ENCODE measurements at places on chromosomes 11 and 22.
A peak's percentile ranks its signal among the peaks of the same experiment; 100 is the strongest.

DNA sequence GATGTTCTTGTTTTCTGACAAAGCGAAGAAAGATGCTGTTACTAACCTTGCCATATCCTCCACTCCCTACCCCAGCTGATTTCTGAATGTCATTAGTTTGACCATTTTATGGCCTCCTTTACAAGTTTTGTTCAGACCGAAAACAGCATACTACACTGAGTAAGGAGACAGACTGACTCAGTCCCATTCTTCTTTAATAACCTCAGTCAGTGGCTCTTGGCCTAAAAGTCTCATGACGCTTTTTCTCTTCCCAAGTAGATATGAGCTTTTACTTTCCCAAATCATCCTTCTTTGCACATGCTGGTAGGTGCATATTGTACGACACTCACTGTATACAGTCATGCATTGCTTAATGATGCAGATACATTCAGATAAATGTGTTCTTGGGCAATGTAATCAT is 8.0 kb upstream of the FIBIN start:
- DNase-seq = no peak

GRCh38 chr11:77140231-77140851 is 12.3 kb downstream of the MYO7A start:
- no peak for DNase-seq

GRCh38 chr11:79261684-79262083 is 179.1 kb downstream of the TENM4 start:
- DNase-seq = no peak

DNA sequence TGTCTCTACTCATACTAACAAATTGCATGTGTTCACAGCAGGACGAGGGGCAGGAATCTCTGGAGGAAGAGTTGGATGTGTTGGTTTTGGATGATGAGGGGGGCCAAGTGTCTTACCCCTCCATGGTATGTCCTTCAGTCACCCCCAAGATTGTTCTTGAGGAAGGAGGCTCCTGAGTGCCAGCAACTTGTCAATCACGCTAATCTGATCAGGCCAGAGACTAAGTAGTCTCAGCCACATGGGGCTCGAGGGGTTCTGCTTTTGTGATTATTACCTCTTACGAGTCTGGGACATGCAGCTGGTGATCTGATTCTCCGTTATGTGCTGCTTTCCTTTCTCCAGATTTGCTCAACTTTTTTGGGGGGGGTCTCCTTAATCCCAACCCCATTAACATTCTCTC is 54.3 kb downstream of the CTNND1 start:
- DNase-seq = no peak

GRCh38 chr11:832529-833113 is at the start of gene CD151:
TSS of gene CD151 (plus strand) at chr11:832952. CDS start at chr11:836070, 3,118 bp downstream.
- DNase-seq = no peak

DNA sequence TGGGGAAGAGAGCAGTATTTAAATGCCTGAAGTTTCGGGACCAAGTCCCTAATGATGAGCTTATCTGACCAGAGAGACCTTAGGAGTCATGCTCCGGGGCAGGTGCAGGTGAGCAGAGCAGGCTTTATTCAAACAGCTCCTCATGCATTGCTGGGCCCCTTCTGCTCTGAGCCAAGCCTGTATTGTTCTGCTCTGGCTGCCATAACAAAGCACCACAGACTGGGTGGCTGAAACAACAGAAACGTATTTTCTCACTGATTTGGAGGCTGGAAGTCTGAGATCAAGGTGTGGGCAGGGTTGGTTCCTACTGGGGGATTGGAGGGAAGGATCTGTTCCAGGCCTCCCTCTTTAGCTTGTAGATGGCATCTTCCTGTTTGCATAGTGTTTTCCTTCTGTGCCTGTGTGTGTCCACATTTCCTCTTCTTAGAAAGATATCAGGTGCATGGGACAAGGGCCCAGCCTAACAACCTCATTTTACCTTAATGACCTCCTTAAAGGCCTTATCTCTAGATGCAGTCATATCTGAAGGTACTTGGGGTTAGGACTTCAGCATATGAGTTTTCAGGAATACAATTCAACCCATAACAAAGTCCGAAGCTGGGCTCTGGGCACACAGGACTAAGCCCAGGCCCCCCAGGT is 97.1 kb upstream of the PARVA start:
- DNase-seq = no peak

DNA sequence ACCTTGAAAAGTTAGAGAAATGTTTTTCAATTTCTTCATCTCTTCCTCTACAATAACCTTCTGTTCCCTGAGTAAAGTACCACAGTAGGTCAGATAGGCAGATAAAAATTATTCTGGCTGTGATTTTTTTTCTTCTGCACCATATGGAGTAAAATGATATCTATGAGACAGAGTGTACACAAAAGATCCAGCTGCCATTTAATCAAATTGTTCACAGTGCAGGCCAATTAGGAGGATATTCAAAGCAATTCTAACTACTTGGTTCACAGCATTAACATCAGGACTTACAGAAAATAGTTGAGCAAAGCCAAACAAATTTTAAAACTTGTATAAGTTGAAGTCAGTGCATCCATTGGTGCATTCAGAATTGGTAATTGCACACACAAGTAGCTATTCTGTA is 147.9 kb upstream of the LUZP2 start:
- no peak for DNase-seq

GRCh38 chr22:24355574-24355973 is 71.8 kb upstream of the ADORA2A start:
- no peak for DNase-seq

- DNase-seq = peak; percentile 40
Observed at GRCh38 chr11:127919206-127920000, 668.0 kb downstream of the ETS1 start.

GRCh38 chr22:32799496-32799895 is 2.0 kb upstream of the TIMP3 start:
- DNase-seq = no peak

DNA sequence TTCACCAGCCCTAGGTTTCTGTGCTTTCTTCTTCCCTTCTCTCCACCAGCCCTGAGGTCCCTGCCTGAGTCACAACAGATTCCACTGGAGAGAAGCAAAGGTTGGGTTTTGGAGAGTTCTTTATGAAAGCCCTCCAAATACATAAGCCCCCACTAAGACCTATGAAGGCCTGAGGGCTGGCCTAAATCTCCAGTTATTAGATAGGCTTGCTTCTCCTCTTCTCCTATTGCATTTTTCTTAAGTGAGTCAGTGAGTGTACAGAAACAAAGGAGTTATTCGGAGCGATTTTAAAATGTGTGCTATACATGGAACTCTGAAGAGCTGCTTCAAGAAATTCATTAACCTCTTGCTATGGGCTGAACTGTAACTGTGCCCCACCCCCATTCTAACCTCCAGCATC is 1057.3 kb downstream of the OPCML start:
- DNase-seq = no peak

DNA sequence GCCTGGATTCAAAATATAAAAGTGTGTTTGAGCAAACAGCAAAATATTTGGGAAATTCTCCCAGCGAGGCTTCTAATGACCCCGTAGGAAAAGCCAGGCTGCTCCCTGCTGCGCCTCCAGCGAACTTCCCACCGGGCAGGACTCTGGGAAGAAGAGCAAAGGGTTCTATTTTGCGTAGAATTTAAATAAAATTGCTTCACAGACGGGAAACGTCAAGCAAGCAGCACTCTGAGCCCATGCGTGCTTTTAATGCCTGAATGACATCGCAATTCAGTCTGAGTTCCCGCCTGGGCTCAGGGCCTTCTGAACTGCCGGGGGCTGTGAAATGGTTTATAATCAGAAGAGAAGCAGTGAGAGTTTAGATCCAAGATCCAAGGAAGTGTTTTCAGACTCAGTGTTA is 775.1 kb downstream of the BRD1 start:
- DNase-seq = no peak

- DNase-seq = no peak
Observed at GRCh38 chr22:36022162-36022561, 6.5 kb downstream of the RBFOX2 start.

DNA sequence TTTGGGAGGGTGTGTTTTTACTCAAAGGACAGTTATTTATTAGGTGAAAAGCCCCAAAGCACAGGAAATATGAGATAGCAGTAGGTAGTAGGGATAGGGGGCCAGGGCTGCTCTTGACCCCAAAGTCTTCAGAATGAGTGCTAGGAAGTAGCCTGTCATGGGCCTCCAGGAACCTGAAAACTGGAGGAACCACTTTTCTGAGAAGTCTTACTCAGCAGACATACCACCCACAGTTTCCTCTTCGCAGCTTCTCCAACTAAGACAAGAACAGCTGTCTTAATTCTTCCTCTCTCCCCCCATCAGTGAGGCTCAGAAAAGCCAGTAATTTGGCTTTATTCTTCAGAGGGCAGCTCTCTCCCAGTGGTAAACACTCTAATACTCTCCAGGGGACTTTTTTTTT is 84.0 kb upstream of the CTSC start:
- peak; percentile 85 for DNase-seq

- peak; percentile 45 for DNase-seq
Observed at GRCh38 chr11:36672815-36673450, 74.9 kb upstream of the RAG2 start.

DNA sequence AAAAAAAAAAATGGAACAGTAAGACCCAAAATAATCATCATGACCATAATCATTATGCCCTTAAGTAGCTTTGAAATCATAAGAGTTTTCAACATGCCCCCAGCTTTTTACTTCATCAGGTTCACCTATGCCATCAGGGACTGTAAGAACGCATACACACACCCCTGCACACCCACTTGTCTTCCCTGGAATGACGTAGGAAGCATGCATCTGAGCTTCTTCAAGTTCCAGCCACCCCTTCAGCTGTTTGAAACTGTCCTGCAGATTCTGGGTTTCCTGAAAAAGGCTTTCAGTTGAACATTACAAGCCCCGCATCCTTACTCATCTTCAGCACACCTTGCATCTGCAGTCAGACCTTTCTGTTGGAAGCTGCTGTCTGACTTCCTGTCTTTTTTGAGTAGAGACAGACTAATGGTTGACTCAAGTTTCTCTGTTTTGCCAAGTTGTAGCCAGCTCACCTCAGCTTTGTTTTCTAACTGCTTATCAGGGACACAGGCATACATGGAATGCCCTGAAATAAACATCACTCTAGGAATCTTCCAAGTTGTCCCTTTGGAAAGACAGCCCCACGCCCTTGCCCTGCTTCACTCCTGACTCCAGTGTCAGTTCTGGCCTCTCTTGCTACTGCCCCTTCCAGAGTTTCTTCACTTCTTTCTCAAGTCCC is 37.0 kb downstream of the ARHGAP1 start:
- DNase-seq = no peak

- no peak for DNase-seq
Observed at GRCh38 chr22:17772249-17772957, 1.9 kb downstream of the BID start.

GRCh38 chr11:113874581-113875233 is 665 bp downstream of the USP28 start:
- DNase-seq = peak; percentile 26

GRCh38 chr11:66651016-66651415 is 12.5 kb downstream of the RBM4 start:
- DNase-seq = no peak

DNA sequence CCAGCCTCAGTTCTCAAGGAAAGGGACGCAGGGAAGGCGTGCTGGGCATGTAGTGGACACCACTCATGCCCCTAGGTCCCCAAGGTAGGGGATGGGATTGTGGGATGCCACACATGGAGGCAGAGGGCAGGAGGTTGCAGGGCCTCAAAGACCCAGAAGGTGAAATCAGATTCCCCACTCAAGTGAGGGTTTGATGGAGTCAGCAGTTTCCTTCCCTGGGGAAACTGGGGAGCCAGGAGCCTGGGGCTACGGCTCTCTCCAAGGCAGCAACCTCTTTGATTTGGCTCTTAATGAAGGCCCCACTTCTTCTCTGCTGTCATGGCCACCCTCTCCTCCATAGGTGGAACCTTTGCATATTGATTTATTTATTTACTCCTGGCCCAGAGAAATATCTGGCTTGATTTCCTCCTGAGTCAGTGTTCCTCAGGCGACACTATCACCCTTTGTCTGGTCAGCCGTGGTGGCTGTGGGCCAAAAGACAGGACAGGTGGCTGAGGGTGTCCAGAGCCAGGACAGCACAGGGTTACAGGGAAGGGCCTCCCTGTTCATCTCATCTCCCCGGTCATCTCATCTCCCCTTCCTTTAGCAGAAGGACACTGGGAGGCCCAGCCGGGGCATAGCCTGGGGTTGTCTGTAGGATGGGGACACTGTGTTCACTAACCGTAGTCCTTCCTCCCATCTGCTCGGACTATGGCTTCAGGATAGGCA is 9.6 kb downstream of the GNAZ start:
- no peak for DNase-seq

DNA sequence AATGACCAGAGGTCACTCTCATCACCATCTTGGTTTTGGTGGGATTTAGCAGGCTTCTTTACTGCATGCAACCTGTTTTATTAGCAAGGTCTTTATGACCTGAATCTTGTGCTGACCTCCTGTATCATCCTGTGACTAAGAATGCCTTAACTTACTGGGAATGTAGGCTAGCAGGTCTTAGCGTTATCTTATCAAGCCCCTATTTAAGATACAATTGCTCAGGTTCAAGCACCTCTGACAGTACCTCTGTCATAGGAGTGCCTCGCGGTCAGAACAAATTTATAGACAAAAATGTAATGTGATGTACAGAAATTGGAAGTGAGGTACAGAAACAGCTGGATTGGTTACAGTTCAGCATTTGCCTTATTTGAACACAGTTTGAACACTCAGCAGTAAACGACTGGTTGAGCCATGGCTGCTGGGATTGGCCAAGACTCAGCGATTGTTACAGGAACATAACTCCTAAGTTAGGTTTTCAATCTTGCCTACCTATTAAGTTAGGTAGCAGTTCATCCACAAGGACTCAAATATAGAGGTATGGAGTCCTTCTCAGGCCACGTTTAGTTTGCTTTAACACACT is 16.1 kb upstream of the TMEM123 start:
- DNase-seq = no peak

DNA sequence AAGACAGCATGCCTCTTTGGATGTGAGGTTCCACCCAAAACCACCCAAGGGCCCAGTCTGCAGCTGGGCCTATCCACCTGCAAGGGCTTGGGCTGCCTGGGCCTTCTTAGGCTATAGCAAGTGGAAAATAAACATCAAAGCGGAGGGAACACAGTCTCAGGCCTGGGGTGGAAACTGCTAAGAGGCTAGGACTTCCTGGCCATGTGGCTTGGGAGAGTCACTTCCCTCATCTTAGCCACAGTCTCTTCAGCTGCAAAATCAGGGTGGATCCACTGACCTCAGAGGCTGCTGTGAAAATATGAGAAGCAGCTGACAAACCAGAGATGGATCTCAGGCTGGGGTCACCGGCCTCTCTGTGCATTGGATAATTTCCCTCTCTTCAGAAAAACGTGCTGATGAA is 30.6 kb upstream of the TFIP11 start:
- no peak for DNase-seq

GRCh38 chr11:134665571-134666270 is 253.7 kb upstream of the B3GAT1 start:
- no peak for DNase-seq

GRCh38 chr11:2559527-2560311 is 114.9 kb downstream of the KCNQ1 start:
- no peak for DNase-seq

All from activated CD4-positive, alpha-beta T cell treated with anti-CD3 and anti-CD28 coated beads, Interleukin-2, Interleukin-4, amounts not matched to agents 100 ng/mL and 50 ng/mL, durations not matched to agents 16 hours and 8 hours (primary cell).